NCI-H524 (cell line): ENCODE measurements at places on chromosomes 12 and 14.

GRCh38 chr14:51924600-51924999, 64.2 kb downstream of the GNG2 start:
- DNase-seq, result no peak

DNA sequence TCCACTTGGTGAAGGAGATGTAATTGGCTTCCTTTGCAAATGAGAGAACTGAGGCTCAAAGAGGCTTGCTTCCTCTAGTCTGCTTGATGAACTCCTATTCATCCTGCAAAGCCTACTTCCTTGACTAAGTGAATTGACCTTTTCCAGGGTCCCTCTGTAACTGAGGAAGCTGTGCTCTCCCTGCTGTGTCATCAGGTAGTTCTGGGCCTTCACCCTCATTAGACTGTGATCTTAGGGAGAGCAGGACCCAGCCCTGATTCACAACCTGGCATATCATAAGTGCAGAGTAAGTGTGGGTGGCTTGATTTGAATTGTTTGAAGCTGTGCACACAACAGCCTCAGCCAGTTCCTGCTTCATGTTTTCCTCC, 16.3 kb downstream of the ASB2 start:
- DNase-seq, result no peak

DNA sequence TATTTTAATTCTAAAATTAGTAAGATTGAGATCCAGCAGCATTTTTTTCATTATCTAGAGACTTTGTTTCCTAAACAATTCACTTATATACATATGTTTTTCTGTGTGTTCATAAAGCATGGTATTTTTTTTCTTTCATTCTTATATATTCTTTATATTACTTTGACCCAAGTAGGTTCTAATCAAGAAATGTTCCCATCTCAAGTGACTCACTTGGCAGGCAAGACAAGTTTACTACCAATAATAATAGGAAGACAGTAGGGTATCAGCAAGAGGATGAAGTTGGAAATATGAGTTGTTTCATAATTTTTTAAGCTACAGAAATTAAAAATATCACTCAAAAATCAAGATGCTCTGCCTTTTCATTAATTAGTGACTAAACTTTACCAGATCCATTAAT, 613.4 kb upstream of the ATP2B1 start:
- no peak for DNase-seq

DNA sequence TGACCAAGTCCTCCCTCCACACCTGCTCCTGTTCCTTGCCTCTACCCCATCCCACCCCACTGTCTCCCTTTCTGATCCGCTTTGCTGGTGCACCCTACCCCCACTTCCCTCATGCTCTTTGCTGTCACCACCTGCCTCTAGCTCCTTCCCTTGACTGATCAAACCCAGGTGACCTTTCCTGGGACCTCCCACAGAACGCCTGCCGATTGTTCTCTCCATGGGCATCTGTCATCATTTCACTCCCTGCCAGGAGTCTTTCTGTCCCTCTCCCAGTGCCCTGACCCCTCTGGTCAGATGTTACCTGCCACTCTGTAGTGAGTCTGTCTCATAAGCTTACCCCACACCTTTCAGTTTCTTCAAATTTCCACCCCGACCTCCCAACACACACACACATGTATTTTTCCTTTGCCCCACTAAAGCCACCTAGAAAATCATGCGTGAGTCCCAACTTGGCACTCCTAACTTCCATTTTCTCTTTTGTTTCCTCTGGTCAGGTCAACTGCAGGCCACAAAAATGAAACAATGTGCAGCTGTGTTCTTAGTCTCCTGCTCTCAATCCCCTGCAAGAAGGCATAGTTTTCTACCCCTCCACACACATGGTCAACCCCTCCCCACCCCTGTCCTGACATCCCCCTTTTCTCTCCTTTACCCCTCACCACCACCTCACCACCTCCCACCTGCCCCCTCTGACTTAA, 229.8 kb downstream of the DPF3 start:
- DNase-seq, result no peak

DNA sequence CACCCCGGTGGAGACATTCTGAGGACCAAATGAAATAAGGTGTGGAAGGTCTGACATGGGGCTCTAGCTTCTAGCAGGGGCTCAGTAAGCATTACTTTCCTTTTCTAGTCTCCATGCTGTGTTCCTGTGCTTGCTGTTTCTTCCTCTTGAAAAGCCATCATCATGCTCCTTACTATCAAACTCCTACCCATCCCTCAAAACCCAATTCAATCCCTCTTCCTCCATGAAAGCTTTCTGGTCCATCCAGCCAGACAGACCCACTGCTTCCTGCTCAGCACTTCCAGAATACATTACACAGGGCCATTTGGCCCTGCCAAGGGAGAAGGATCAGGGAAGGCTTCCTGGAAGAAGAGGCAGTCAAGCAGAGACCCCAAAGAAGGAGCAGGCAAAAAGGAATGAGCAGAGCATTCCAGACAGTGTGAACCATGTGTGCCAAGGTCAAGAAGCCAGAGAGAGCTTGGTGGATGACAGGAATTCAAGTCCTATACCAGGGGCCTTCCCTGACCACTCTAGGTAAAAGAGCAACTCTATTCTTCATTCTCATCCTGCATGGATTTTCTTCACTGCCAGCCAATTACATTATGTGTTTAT, 59.5 kb downstream of the NUAK1 start:
- DNase-seq, result no peak

DNA sequence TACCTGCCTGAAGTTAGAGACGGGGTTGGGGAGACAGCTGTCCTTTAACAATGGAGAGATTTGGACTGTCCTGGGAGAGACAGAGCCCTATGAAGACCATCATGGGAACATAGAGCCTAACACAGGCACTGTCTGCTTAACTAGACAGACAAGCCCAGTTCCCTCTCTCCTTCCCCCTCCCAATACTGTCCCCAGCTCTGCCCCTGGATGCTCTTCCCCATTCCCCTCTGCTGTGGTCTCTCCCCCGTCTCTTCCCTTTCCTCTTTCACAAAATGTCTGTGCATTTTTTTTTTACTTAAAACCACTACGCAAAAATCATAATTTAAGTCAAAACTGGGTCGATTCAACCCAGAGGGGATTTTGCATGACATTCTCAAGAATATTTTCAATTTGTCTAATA, 232.9 kb downstream of the CHST11 start:
- no peak for DNase-seq

- no peak for DNase-seq
These were observed 16.1 kb upstream of the MANSC4 start for GRCh38 chr12:27796128-27796527.

DNA sequence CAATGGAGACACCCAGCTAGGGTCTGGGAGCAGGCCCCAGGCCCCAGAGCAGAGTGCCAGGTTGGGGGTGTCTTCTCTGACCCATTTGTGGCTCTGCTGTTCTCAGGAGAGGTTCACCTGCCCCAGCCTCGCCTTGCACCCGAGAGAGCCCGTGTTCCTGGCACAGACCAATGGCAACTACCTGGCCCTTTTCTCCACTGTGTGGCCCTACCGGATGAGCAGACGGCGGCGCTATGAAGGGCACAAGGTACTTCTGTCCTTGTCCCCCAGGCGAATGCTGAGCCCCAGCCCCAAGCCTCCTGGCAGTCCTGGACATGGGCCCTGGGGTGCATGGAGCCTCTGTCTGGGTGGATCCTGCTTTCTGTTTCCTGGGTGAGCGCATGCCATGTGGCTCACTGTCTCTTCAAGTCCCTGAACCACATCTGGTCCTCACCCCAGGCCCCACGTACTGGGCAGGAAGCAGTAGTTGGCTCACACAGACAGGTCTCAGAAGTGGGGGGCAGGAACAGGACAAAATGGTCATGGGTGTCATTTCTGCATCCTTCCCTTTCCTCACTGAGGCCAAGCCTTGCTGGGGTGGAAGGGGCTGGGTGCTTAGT, 58.2 kb downstream of the BEGAIN start:
- no peak for DNase-seq

GRCh38 chr14:100015251-100015655, 50.0 kb upstream of the EVL start:
- no peak for DNase-seq

DNA sequence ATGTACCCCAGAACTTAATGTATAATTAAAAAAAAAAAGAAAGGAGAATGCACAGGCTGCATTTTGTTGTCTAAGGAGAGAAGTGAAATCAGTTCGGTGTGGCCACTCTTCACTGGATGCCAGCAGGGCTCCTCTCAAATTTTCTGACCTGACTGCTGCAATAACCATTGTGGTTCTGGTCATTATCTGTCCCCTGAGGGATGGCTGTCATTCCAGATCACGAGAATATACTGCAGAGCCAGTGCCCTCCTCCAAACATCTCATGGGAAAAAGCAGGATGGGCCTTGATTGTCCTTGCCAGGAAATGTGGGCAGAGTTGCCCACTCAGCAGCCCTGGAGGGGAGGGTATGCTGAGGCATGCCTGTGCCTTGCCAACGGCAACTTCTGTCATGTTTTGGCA, 139.1 kb downstream of the SLC8A3 start:
- DNase-seq, result no peak

DNA sequence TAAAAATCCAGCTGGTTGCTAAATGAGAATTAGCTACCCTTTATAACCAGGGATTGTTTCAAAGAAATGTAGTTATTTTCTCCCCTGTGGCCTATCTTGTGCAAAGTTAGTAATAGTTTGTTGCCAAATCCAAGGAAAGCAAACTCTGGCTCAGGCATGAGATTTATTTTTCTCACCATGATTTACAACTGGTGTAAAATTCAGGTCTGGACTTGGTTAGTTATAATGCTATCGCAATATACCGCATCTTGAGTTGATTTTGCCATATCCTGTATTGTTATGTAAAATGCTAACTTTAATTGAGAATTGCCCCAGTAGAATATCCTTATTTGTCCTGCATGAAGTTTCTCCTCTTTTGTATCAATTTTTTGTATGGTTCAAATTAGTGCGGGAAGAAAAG, 135.5 kb downstream of the CRADD start:
- no peak for DNase-seq
